Bronchial epithelial cell (primary cell): ENCODE measurements at places on chromosomes 5 and 9.

- DNase-seq, result peak; percentile 65
These were observed 6.4 kb downstream of the NEURL1B start for GRCh38 chr5:172647352-172648012.

DNA sequence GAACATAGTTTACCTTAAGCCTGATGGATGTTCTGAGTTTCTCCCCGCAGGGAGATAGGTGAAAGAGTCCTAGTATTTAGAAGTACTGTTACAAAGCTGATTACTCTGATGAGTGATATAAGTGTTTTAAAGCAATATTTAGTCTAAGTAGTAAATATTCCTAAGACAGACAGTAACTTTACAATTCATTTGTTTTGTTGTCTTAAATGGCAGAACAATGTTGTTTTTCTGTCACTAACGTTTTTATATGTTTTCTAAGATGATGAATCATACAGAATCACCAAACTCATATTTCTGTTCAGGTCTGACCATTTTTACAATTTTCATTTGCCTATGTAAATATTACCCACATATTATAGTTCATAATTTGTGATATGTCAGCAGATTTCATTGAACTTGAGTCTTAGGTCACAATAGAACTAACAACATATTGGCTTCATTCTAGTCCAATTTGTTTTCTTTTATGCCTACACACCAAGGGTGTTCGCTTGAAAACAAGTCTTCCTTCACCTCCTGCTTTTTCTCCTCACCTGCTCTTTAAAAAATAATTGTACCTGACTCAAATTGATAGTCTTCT is 30.6 kb downstream of the MAP3K1 start:
- no peak for DNase-seq

- DNase-seq, result peak; percentile 35
These were observed 208.9 kb downstream of the PDE4D start for GRCh38 chr5:59684388-59685190.

GRCh38 chr9:86577420-86578333 is 223.5 kb upstream of the TUT7 start:
- no peak for DNase-seq

- no peak for DNase-seq
These were observed 132.4 kb upstream of the OTULINL start for GRCh38 chr5:14449052-14449661.

DNA sequence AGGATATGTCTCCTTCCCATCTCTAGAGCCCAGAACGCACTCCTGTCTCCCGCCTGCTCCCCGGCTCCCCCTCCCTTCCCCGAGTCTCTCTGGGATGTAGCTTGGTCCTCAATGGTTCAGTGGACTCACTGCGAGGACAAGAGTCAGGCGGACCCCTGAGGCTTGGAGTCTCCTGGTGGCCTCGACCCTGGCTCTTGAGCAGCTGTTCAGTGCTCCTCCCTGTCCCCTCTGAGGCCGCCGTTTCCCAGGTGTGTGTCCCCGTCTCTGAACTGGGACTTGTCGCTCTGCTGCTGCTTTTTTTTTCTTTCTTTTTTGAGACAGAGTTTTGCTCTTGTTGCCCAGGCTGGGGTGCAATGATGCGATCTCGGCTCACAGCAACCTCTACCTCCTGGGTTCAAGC is 44.8 kb upstream of the IER5L start:
- DNase-seq, result no peak
